Right kidney (tissue), 9 donors: ENCODE measurements at places on chromosomes 2 and 18.

DNA sequence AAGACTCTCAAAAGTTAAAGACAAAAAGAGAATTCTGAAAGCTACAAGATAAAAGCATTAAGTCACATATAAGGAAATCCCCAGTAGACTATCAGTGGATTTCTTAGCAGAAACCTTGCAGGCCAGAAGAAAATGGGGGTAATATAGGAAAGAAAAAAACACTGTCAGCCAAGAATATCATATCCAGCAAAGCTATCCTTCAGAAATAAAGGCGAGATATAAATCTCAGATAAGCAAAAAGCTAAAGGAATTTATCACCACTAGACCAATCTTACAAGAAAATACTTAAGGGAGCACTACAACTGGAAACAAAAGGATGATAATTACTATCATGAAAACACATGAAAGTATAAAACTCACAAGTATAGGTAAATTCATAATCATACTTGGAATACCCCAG lies 63.1 kb downstream of the USP40 start:
- DNase-seq, result no peak

DNA sequence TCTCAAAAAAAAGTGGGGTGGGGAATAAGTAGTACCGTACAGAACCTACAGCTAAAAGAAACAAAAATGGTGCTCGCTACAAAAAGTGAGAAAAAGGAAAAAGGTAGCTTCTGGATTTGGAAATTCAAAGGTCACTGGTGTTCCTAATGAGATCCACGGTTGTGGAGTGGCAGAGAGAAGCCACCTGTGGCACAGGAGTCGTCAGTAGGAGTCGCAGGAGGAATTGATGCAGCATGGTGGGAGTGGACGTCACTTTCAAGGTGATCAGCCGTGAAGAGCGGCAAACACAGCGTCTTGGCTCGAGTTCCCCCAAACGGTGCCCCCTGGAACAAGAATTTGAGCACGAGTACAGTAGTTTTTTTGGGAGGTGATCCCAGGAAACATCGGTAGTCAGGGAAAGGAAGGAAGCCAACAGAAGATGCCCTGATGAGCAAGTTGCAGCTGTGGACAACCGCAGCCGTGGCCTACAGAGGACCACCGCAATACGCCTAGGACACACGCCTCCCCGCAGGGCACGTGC lies 1.4 kb upstream of the TTL start:
- no peak for DNase-seq

DNA sequence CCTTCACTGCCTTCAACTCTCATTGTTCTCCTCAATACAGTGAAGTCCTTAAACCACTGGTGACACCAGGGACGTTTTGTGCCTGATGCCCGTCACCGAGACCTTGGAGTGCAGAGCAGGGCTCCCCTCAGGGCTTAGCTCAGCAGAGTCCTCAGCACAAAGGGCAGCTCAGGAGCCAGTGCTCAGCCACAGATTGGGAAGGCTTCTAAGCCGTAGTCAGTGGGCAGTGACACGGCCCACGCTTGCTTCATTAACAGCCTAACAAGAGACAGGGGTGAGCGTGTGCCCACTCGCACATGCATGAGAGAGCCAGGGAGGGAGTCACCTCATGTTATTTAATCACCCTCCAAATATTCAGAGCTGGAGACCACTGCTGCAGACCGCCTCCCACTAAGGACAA lies 137.5 kb downstream of the SH3RF3 start:
- no peak for DNase-seq

GRCh38 chr2:159811232-159811631 lies 13.2 kb upstream of the CD302 start:
- no peak for DNase-seq

DNA sequence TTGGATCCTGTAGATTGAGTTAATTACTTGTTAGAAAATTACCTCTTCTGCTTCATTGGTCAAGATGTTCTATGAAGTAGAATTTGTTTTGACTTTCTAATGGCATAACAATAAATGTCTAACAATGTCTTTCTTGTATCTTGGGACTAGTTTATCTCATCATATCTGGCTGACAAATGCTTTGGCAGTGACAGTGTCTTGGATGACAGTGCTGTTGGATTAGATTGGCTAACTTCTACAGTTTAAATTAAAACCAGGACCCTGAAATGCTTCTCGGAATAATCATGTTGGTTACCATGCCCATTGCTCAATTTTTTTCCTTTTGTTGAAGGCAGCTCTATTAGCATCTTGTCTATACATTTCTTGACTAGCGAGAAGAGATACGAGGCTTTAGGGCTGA lies 176.9 kb downstream of the PARD3B start:
- no peak for DNase-seq

DNA sequence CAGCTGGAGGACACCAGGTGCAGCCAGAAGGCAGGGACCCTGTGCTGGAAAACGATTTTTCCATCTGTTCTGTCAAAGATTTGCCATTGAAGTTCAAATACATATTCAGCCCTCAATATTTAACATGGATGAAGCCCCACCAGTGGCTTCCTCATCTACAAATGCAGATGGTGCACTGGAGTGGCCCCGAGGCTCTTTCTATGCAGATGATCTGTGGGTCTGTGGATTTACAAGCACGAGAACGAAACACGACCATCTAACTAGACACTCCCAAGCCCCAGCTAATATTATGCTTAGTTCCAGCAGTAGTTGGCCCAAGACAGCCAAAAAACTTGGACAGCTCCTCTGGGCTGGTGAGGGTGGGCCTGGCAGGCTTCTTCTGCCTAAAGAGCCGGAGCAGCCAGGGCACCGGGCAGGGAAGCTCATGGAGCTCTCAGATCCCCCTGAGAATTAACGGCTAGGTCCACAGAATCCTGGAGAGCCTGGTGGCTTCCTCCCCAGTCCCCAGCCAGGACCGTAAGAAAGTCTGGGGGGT lies 9.2 kb upstream of the IL1R2 start:
- no peak for DNase-seq

- DNase-seq, result no peak
Measured at GRCh38 chr2:13193075-13193474, 476.3 kb downstream of the TRIB2 start.

GRCh38 chr18:8812631-8813030 lies 107.3 kb downstream of the MTCL1 start:
- DNase-seq, result no peak

DNA sequence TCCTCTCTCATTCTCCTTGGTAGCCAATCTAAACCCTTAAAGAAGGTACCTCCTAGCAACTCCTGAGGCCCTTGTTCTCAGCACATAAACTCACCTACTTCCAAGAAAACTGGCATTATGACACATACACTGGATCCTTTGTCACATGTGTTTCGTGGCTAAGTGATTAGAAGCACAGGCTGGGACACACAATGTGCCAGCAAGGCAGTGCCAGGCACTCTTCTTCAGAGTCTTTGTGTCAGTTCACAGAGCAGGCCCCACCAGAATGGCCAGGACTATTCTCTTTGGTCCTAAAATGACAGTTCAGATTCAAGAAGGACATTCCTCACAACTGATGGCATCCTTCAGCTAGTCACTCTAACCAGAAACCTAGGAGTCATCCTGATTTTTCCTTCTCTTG lies 40.3 kb downstream of the SMC6 start:
- no peak for DNase-seq
